Cortex of kidney (tissue), 1 donor: ENCODE measurements at places on chromosomes 16 and 17.

- DNase-seq, result no peak
Observed at GRCh38 chr16:68246666-68247065, 1.5 kb downstream of the PLA2G15 start.

- DNase-seq, result no peak
Observed at GRCh38 chr16:16108759-16109158, 114.5 kb downstream of the ABCC6 start.

DNA sequence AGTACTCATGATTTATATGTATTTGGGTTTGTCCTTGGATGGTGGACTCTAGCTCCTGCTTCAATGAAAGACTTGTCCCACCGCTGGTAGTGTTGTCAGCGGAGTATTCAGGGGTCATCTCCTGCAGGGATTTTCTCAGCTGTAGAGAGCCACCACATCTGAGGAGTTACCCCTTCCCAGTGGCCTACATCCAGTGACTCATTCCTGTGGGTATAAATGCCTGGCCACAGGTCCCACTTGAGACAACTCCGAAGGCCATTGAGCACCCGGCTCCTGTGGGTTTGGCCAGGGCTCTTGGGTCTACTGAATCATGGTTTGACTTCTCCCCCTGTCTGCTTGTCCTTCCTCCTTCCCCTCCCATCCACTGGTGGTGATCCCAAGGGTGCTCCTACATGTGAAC, 34.6 kb upstream of the WSB1 start:
- DNase-seq, result no peak

DNA sequence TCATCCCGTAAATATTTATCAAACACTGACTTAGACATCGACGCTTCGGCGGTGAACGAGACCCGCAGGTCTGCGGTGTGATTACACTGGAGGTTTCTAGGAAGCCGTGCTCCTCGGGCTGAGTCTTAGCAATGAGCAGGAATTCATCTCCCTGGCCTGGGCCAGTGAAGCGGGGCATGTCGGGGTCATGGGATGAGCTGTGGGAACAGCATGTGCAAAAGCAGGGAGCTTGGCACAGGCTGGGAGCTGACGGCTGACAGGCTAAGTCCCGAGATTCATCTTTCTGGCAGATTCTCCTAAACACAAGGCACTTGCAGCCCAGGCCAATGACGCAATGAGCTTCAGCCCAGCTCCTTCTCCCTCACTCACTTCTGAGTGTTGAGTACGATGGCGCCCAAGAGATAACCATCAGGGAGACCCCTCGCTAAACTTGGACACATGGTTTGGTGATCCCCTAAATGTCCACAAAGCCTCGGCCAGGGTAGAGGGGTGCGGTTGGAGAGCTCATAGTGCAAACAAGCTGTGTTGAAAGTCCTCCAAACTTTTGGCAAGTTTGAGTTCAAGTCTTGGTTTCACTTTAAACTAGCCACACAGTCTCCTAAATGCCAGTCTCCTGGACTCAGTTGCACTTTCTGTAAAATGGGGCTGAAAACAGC, 12.8 kb downstream of the CRISPLD2 start:
- DNase-seq, result no peak

DNA sequence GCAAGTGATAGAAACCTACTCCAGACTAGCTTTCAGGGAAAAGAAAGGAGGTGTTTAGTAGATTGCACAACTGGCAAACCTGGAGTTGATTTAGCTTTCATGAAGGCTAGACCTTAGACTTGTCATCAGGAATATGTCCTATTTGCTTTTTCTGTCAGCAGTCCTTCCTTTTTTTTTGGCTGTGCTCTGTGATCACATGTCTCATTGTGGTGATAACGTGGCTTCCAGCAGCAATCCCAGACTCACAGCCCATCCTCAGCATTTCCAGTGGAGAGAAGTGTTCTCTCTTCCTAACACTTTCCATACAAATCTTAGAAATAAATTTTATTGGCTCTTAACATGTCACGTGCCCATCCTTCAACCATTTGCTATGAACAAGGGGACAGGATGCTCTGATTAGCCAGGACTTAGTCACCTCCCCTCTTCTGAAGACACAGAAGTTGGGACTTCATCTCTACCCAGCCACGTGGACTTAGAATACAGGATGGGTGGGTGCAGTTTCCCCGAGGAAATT, 74.7 kb downstream of the CDH13 start:
- no peak for DNase-seq

DNA sequence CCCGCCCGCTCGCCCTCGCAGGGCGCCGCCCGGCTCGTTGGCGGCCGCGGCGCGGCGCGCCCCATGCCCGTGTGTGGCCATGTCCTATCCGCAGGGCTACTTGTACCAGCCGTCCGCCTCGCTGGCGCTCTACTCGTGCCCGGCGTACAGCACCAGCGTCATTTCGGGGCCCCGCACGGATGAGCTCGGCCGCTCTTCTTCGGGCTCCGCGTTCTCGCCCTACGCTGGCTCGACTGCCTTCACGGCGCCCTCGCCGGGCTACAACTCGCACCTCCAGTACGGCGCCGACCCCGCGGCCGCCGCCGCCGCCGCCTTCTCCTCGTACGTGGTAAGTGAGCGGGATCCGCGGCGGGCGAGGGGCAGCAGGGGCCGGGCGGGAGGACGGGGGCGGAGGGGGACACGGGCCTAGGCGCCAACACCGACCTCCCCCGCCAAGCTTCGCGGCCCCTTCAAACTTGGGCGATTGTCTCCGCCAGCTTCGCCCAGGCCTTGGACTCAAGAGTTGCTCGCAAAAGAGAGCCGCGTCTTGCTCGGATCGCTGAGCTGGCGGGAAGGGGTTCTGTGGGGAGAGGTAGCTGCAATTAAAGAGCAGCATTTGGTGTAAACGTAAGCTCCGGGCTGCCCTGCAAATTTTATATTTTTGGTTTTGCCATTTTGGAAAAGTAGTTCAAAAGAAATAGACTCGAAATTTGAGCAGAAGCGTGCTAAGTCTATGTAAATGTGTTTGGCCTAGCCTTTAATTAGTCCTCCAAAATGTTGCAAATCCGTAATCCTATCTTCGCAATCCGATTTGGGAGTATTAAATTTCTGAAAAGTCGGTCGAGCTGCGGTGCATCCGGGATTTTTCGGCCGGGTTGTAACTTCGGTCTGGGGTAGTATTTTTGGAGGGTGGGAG, 702 bp downstream of the IRX5 start:
- no peak for DNase-seq

DNA sequence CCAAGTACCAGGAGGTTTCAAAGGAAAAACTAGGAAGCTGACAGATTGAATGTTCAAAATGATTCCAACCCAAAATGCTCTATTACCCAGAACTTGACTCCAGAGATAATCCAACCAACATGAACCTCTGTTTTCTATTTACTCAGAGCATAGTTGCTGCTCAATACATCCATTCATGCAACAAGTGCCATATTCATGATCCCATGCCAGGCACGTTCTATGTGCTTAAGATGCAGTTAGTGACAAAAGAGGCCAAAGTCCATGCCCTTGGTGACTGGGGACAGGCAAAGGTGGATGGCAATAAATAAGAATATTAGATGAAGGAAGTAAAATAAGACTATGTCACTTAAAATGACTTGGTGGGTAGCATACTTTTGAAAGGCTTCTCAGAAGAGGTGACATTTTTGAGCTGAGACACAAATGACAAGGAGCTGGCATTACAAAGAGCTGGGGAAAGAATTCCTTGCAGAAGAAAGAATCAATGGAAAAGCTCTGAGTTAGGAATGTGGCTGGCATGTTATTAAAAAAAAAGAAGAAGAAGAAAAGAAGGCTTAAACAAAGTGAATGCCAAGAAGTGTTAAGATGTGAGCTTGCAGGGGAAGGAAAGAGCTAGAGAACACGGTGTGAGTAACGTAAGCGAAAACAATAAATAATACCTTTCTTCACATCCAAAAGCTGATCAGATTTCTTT, 34.5 kb downstream of the TOX3 start:
- no peak for DNase-seq

DNA sequence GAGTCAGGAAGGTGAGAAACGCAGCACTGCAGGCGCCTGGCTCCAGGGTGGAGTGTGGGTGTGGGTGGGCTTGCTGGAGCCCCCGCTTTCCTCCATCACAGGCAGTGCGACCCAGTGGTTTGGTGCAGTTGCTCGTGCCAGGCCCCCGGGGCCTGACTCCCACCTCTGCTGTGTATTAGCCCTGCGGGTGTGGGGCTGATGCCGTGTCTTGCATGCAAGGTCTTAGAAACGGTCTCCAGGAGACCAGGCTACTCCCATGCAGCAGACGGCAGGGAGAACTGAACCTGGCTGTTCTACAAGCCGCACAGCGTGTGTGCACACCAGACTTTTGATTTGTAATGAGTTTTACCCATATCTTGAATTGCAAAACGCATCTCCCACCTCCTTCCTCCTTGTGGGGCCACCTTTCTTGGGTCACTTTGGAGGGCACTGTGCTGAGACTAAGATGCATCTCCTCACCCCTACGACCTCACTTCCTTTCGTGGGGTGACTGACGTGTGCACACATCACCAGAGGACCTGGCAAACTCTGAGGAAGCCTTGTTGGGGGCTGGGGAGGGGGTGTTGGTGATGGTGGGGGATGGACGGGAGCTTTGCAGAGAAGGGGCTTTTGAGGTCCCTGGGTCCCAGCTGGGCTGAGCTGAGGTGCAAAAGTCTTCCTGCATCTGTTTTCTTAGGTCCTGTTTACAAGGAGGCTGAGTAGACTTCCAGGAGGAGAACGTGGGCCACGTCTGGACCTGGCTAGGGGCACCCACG, 101.8 kb upstream of the TNRC6C start:
- no peak for DNase-seq

- no peak for DNase-seq
Observed at GRCh38 chr17:18203308-18203707, 19.7 kb downstream of the ALKBH5 start.

DNA sequence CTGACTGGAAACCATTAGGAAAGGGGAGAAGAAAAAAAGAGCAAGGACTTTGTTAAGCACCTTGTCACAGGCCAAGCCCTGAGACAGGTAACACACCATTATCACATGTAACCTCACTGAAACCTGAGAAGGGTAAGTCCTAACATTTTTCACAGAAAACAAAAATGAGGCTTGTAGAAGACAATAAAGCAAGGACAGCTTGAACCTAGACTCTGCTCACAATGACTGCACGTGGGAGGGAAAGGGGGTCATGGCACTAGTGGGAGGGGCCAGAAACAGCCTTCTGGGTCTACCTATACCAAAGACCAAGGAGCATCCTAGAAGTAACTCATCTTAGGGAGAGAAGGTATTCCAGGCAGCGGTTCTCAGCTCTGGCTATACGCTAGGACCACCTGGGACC, 7.5 kb downstream of the TK2 start:
- no peak for DNase-seq

DNA sequence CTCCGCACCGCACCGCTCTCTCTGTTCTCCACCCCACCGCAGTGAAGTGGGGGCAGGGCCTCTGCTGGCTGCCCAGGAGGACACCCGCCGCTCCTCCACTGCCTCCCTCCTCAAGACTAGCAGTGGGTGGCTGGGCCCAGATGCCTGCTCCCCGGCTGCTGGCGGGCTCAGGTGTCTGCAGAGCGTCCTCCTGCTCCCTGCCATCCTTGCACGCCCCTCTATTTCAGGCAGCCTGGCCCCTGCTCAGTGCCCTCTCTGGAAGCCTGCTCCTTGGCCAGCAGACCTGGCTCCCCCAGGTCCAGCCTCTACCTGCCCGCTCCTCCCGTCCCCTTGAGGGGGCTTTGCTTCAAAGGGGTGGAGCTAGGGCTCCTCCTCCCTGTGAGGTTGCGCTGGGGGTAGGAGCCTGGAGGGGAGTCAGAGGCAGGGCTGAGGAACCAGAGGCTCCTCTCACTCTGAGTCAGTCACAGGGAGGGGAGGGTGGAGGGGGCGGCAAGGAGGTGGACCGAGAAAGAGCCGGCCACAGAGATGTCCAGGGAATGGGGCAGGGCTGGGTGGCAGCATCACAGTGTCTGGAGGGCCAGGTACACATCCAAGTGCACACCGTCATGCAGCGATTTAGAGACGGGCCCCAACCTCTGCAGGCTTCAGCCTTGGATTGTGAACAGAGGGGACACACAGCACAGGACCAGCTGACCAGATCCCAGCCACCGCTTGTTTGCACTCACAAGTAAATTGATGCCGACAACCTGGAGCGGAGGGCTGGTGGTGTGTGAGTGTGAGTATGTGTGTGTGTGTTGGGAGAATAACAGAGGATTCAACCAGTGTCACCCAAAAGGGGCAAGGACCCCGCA, 9.8 kb upstream of the TMEM92 start:
- DNase-seq, result no peak

GRCh38 chr16:10113248-10113647, 69.0 kb downstream of the GRIN2A start:
- DNase-seq, result no peak

GRCh38 chr16:66036793-66037715, 329.4 kb upstream of the CDH5 start:
- no peak for DNase-seq

- no peak for DNase-seq
Observed at GRCh38 chr17:57593739-57594462, 151.2 kb downstream of the CCDC182 start.

DNA sequence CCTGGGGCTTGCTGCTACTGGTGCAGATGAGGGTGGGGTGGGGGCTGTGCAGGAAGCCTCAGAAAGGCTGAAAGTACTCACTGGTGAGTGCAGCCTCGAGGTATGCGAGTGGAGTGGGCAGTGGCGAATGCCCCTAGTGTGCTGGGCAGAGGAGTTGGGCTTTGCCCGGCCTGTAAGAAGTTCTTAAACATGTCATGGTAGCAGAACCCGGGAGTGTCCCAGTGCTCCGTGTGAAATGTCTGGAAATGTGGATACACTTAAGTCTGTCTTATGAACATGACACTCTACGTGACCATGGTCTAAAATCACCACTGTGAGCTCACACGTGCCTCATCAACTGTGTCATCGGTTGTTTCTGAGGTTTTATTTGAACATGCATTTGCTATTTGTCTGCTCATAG, 1.7 kb downstream of the SMTNL2 start:
- no peak for DNase-seq

DNA sequence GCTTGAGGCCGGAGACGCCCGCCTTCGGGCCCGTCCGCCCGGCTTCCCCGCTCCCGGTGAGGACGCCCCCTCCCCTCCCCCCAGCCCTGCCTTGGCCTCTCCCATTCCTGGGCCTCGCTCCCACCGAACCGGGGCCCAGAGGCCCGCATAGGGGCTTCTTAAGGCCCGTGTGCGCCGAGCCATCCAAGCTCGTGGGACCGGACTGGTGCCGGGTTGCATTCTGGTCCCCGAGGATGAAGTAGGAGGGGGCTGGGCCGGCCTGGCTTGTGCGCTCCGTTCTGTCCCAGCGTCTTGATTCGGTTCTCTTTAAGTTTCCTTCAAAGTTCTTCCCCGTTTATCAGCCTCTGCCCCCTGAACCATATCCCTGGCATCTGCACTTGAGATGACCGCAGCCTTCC, 488 bp downstream of the SENP3 start:
- no peak for DNase-seq

- DNase-seq, result no peak
Observed at GRCh38 chr16:12228602-12229499, 252.3 kb downstream of the SNX29 start.

GRCh38 chr16:57800200-57801097, 1.8 kb downstream of the KIFC3 start:
- no peak for DNase-seq

GRCh38 chr16:83475108-83475507, 332.7 kb upstream of the HSBP1 start:
- no peak for DNase-seq

- no peak for DNase-seq
Observed at GRCh38 chr16:66950437-66950836, 10.6 kb upstream of the CES3 start.

- DNase-seq, result no peak
Observed at GRCh38 chr16:88533381-88533917, 36.8 kb upstream of the ZC3H18 start.

GRCh38 chr16:8320131-8320530, 270.2 kb downstream of the TMEM114 start:
- no peak for DNase-seq
